T47D (cell line): ENCODE measurements at places on chromosomes 12 and 14.

DNA sequence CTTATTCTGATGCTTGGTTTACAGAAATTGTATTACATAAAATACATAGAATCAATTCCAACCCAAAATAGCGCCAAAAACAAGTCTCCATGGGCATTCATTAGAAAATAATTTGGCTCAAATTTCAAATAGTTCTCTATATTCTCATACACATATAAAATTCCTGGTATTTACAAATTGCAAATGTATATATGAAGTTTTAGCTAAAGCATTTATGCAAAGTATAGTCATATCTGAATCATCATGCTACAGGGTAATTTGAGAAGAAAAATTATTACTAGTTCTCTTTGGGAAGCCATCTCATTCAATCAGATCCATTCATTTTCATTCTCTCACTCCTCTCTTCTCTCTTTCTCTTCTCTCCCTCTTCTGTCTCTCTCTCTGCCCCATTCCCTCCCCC, 257.8 kb downstream of the DPF3 start:
- no peak for DNase-seq

GRCh38 chr14:63764103-63764502, 36.2 kb upstream of the SGPP1 start:
- DNase-seq, result no peak

GRCh38 chr12:46402941-46403718, 30.6 kb upstream of the SLC38A2 start:
- no peak for DNase-seq

DNA sequence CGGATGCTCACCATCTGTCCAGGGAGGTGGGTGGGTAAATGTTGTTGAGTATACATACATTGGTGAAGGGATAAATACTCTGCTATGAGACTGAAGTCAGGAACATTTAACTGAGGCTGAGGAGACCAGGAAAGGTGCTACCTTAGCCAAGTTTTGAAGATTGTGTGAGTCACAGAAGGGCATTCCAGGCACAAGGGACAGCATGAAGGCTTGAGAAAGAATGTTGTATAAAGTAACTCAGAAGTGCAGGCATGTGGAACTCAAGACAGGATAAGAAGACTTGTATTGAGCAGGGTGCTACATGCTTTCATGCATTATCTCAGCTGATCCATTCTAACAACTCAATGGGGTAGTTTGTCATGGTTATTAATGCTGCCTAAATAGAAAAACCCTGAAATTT, 112.7 kb downstream of the IPO8 start:
- DNase-seq, result no peak

GRCh38 chr14:73047808-73048207, 10.5 kb upstream of the RBM25 start:
- peak; percentile 47 for DNase-seq

DNA sequence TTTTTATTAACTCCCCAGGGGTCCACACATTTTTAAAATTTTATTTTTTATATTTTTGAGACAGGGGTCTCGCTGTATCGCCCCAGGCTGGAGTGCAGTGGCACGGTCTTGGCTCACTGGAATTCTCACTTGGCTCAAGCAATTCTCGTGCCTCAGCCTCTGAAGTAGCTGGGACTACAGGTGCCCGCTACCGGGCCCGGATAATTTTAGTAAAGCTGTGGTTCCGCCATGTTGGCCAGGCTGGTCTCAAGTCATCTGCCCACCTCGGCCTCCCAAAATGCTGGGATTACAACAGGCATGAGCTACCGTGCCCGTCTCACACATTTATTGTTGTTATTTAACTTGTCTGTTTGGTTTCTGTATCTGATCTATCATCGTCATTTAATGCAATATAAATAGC, 307.4 kb downstream of the TMTC2 start:
- DNase-seq, result no peak
